ENCODE measurements at places on chromosomes 4 and X. TPM values are rescaled to one million over a fixed set of nuclear protein-coding genes. Genes with fewer than 3 reads are reported as not detected.

TEX11 gene
- not detected for total RNA-seq

EPGN gene
- total RNA-seq = not detected

RHOXF2 gene
- total RNA-seq = not detected

DKC1 gene
- total RNA-seq = 48.6 TPM

POU3F4 gene
- not detected for total RNA-seq

AP1AR gene
- total RNA-seq = 21.9 TPM

APLN gene
- 0.67 TPM for total RNA-seq

CHST7 gene
- 14.3 TPM for total RNA-seq

CPZ gene
- 0.79 TPM for total RNA-seq

ENPP6 gene
- 0.30 TPM for total RNA-seq

AFF2 gene
- total RNA-seq = 1.0 TPM

GPR82 gene
- 0.74 TPM for total RNA-seq

SULT1E1 gene
- total RNA-seq = 9.3 TPM

BANK1 gene
- 2.9 TPM for total RNA-seq

NAA11 gene
- not detected for total RNA-seq

CT45A10 gene
- total RNA-seq = not detected

LNX1 gene
- total RNA-seq = 4.1 TPM

PAK3 gene
- 7.6 TPM for total RNA-seq

S100G gene
- not detected for total RNA-seq

ZDHHC15 gene
- total RNA-seq = 2.8 TPM

HSFX4 gene
- total RNA-seq = not detected

RAB41 gene
- not detected for total RNA-seq

TRIM75 gene
- not detected for total RNA-seq

CWH43 gene
- not detected for total RNA-seq

NAP1L3 gene
- 8.4 TPM for total RNA-seq

PPBP gene
- 22.4 TPM for total RNA-seq

S100P gene
- not detected for total RNA-seq

SPANXA2 gene
- not detected for total RNA-seq

MTMR1 gene
- 11.9 TPM for total RNA-seq

SLITRK4 gene
- total RNA-seq = 43.0 TPM

ARAP2 gene
- 10.8 TPM for total RNA-seq

VMA21 gene
- total RNA-seq = 48.8 TPM

C4orf50 gene
- not detected for total RNA-seq

TCEAL6 gene
- total RNA-seq = not detected

MAGEB6 gene
- not detected for total RNA-seq

SLC16A2 gene
- total RNA-seq = 44.6 TPM

DNAAF6 gene
- total RNA-seq = not detected

BCOR gene
- 30.8 TPM for total RNA-seq

HSD17B13 gene
- 0.18 TPM for total RNA-seq

PIN4 gene
- total RNA-seq = 12.3 TPM

XAGE1B gene
- not detected for total RNA-seq

COMMD8 gene
- 17.7 TPM for total RNA-seq

CPE gene
- total RNA-seq = 71.3 TPM

RBM47 gene
- total RNA-seq = 263 TPM

CYTL1 gene
- 1.2 TPM for total RNA-seq

Measured in adrenal gland (tissue), 19 donors.